ENCODE measurements at places on chromosomes 13 and 19.
A peak's percentile ranks its signal among the peaks of the same experiment; 100 is the strongest.

DNA sequence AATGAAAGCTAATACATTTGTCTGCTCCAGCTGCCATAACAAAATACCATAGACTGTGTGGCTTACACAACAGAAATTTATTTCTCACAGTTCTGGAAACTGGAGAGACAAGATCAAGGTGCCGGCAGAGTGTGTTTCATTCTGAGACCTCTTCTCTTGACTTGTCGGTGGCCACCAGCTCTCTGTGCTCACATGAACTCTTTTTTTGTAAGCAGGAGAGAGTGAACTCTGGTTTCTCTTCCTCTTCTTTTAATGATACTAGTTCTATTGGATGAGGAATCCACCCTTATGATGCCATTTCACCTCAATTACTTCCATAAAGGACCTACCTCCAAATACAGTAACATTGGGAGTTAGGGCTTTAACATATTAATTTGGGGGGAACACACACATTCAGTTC lies 11.7 kb downstream of the KCTD12 start:
- no peak for DNase-seq

- DNase-seq: peak; percentile 25
Observed at GRCh38 chr13:73223372-73223781, 164.6 kb downstream of the KLF5 start.

GRCh38 chr13:35785576-35786303 lies 309.3 kb upstream of the MAB21L1 start:
- DNase-seq: no peak

- DNase-seq: no peak
Observed at GRCh38 chr19:45772130-45772840, 3.2 kb upstream of the SIX5 start.

GRCh38 chr13:111659219-111659775 lies 338.9 kb downstream of the TEX29 start:
- no peak for DNase-seq

GRCh38 chr19:57850553-57851017 lies 926 bp downstream of the ZNF587 start:
- no peak for DNase-seq

DNA sequence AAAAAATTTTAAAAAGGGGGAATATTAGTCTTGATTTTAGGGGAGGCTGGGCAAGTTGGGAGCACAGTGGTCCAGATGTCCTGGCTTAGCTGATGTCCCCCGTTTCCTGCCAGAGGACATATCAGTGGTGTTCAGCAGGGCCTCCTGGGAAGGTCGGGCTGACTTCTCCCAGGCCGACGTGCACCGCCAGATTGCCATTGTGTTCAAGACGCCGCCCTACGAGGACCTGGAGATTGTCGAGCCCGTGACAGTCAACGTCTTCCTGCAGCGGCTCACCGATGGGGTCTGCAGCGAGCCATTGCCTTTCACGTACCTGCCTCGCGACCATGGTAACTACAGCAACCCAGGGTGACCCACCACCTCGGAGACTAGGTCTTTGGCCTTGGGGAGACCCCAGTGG lies 6.4 kb upstream of the CLASRP start:
- no peak for DNase-seq

GRCh38 chr19:44356383-44357111 lies at the start of gene ZNF112:
Gene ZNF112 (minus strand): TSS chr19:44356680. CDS start chr19:44340539, 16,141 bp downstream.
- DNase-seq: peak; percentile 84

- no peak for DNase-seq
Observed at GRCh38 chr19:38221421-38221820, 2.6 kb downstream of the DPF1 start.

DNA sequence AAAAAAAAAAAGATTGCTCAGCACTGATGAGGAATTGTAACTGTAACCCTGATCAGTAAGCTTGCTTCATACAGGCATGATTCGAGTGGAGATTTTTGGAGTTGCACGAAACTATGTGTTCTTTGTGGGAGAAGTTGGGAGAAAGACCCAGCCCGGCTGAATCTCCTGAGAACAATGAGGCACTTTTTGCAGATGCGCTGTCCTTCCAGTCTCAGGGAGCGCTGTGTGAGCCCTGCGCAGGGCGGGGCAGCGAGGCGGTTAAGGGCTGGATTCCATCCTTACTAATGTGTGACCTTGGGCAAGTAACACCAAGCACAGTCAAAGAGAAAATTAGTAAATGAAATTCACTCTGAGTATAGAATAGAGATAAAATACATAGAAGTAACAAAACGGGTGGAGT lies 76.9 kb downstream of the SIPA1L3 start:
- no peak for DNase-seq

DNA sequence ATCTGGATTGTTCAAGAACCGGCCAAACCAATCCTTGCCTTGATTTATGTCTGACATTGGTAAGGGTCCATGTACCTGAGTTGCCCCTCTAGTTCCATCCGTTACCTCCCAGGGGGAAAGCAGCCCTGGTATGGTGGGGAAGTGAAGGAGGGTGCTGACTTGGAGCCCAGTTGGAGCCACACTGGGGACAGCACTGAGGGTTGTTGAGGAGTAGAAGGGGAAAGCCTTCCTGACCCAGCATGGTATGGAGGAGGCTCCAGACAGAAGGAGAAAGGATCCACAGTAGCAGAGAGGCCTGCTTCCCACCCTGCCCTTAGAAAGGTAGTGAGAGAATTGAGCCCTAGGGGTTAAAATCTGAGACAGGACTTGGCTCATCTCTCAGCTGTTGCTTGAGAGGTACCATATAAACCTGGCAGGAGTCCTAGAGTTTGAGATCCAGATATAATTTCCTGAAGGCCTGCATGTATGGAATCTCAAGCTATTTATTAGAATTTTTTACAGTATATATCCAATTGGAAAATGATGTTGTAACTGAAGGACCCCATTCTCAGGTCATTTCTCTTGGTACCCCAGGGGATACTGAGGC lies 16.7 kb upstream of the FCGBP start:
- DNase-seq: no peak

DNA sequence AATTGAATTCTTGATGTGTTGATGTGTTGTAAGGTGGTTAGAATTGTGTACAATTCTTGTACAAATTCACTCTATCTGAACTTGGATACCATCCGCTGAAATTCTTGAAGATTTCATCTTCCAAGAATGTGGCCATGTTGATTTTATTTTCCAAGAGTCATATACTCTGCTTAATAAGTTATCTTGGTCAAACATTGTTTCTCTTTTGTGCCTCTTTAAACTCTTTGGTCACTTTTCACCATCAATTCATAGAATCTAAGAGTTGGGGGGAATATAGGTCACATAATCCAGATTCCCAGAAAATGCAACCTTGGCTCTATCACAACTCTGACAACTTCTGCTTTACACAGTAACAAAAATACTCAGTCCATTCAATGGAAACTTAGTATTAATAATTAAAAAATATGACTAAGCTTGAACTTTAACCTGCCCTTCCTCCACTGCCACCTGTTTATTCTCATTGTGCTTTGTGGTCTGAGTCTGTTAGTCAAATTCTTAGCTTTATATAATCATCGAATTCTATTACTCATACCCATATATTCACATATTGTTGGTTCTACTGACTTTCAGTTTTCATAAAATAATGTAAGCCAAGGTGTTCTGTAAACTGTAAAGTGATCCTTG lies 373.2 kb downstream of the LMO7 start:
- DNase-seq: no peak

GRCh38 chr19:2483084-2483483 lies 7.2 kb downstream of the GADD45B start:
- no peak for DNase-seq

- DNase-seq: no peak
Observed at GRCh38 chr13:66977161-66977560, 253.0 kb downstream of the PCDH9 start.

- no peak for DNase-seq
Observed at GRCh38 chr13:51221108-51221507, 1.1 kb upstream of the FAM124A start.

DNA sequence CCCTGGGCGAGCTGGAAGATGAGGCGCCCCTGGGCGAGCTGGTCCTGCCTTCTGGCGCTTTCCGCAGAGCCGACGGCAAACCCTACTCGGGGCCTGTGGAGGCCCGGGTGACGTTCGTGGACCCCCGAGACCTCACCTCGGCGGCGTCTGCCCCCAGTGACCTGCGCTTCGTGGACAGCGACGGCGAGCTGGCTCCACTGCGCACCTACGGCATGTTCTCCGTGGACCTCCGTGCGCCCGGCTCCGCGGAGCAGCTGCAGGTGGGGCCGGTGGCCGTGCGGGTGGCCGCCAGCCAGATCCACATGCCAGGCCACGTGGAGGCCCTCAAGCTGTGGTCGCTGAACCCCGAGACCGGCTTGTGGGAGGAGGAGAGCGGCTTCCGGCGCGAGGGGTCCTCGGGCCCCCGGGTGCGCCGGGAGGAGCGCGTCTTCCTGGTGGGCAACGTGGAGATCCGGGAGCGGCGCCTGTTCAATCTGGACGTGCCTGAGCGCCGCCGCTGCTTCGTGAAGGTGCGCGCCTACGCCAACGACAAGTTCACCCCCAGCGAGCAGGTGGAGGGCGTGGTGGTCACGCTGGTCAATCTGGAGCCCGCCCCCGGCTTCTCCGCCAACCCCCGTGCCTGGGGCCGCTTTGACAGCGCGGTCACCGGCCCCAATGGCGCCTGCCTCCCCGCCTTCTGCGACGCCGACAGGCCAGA lies 6.3 kb downstream of the CILP2 start:
- DNase-seq: no peak

- no peak for DNase-seq
Observed at GRCh38 chr13:88526186-88526852, 855.1 kb downstream of the SLITRK5 start.

- DNase-seq: peak; percentile 96
Observed at GRCh38 chr19:39078436-39079200, 5.5 kb upstream of the ACP7 start.

- DNase-seq: no peak
Observed at GRCh38 chr19:29908963-29909944, 32.8 kb upstream of the URI1 start.

DNA sequence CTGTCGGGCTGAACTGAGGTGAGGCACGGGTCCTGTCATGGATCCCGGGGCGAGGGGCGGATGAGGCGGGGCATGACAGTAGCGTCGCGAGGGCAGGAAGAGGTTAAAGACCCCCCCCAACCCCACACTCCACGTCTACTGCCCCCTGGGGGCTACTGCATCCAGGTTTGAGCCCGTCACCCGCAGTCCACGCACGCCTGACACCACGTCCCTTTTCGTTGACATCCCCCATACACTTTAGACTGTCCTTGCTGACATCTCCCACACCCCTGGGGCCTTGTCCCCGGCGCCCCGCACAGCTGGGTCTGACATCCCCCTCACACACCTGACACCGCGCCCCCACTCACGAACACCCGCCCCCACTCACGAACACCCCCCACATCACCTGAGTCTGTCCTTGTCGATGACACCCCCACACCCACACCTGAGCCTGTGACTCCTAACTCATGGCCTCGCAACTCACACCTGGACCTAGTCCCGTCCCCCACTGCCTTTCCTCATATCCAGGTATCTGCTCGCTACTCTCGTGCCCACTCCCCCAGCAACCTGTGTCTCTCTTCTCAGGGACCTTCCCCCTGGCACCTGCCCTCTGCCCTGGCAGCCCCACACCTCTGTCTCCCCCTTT lies 416 bp downstream of the SLC25A42 start:
- DNase-seq: no peak

- DNase-seq: no peak
Observed at GRCh38 chr13:46603165-46603603, 50.2 kb downstream of the LRCH1 start.

GRCh38 chr13:39779337-39780265 lies 124.1 kb downstream of the COG6 start:
- DNase-seq: peak; percentile 8

DNA sequence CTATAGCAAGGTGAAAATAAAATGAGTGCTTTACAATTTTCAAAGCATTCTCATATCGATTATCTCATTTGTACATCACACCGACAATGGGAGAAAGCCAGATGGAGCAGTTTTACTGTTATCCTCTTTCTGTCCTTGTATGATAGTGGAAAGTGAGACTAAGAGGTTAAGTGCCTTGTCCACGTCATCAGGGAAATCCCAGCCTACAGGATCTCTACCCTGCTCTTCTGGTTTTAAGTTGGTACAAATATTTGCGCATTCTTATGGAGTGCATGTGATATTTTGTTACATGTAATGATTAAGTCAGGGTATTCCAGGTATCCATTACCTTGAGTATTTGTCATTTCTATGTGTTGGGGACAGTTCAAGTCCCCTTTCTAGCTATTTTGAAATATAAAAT lies 12.4 kb upstream of the ENOX1 start:
- no peak for DNase-seq

GRCh38 chr13:85638265-85638664 lies 161.0 kb downstream of the SLITRK6 start:
- DNase-seq: no peak

DNA sequence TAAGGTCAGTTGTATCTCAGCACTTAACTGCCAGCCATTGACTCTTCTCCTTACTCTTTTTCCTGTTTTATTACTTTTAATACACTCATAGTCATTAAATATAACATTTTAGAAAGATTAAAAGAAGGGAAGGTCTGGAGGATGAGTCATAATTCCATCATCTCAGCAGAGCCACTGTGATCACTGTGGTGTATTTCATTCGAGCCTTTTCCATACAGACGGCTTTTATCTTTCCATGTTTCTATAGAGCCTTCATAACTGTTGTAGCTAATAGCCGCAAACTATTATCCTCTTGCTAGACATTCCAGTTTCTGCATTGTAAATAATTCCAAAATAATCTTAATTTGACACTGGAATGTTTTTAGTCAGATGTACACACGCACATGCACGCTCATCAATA lies 4.7 kb upstream of the FLT1 start:
- DNase-seq: no peak

GRCh38 chr19:46904114-46905060 lies 43.6 kb downstream of the ARHGAP35 start:
- DNase-seq: no peak

DNA sequence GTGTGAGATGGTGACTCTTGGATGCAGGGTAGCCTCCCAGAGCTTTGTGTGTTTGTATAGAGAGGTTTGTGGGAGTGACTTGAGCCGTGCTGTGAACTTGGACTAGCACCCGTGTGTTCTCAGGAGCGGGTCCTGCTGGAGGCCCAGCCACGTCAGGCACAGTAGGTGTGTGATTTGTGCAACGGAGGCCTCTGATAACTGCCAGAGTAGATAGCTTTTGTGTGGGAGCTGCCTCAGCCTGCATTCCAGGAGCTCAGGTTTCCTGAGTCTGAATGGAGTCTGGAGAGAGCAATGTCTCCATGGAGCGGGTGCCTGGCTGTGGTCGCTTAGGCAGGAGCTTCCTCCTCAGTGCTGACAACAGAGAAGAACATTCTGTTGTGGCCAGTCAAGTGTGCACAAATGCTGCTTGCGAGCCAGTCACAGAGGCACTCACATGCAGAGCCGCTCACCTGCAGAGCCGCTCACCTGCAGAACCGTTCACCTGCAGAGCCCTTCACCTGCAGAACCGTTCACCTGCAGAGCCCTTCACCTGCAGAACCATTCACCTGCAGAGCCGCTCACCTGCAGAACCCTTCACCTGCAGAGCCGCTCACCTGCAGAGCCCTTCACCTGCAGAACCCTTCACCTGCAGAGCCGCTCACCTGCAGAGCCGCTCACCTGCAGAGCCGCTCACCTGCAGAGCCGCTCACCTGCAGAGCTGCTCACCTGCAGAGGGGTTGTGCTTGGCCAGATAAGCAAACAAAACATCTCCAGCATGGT lies 32.6 kb downstream of the TFDP1 start:
- no peak for DNase-seq

- no peak for DNase-seq
Observed at GRCh38 chr13:96033220-96034015, 19.8 kb downstream of the UGGT2 start.

GRCh38 chr19:55099557-55100506 lies 17.6 kb downstream of the PPP1R12C start:
- no peak for DNase-seq
